Cerebellar nuclear complex (tissue), 1 donor: ENCODE measurements at places on chromosomes 1 and 21.

GRCh38 chr1:185448591-185449186, 131.6 kb upstream of the IVNS1ABP start:
- no peak for DNase-seq

DNA sequence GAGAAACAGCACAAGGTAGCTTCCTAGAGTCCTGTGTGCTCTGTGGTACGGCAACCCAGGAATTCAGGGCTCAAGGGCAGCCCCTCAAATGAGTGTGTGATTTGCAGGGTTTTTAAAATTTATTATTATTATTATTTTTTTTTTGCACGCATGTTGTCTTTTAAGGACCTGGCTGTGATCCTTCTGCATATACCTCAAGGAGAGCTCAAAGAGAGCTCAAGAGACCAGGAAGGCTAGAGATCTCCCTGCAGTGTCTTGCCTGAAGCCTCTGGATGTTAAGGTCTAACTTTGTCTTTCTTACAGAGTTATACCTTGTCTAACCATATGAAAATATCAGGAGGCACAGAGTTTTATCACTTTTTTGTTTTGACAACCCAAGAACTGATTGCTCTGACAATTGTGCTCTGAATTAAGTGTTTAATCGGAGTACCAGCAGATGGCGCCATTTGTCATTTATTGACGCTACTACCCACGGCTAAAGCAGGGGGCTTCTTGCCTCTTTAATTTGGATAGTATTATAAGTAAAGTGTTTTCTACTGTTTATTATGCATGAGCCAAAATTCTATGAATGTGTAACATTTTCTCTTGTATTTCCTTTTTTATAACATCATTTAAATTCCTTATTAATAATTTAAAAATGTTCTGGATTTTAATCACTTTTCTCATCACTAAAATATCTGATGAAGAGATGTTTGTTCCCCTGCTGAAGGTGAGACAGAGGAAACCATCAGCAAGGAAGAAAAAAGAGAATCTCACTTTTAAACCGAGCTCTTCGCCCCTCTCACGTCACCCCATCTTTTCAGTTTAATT, 35.8 kb upstream of the LMO4 start:
- DNase-seq: no peak

DNA sequence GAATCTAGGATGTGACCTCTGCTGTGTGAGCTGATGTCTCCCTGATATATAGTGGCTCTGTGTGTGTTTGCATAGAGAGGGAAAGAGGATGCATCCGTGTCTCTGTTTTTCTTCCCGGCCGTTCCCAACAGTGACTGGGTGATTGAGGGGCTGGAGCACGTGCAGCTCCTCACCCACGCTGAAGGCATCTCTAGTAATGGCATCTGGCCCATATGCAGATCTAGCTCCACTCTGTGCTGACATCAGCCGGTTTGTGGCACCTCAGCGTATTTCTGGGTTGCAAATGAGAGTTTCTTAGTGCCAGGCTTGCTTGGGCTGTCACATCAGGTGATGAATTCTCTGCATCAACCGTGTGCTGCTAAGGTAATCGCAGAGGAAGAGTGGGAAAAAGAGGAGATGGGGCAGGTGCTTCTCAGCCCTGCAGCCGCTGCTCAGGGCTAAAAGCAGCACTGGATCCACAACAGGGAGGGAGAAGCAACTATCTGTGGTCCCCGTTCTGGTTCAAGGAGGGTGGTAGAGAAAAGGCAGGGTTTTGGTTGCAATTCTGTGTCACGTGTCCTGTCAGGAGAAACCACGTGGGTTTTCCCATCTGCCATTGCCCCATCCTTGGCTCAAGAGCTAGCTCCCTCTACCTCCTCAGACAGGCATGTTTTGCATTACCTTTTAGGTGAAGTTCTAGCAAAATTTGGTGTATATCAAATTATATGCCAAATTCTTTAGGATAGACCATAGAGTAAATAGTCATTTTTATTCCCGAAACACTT, 282.9 kb downstream of the PBX1 start:
- no peak for DNase-seq

DNA sequence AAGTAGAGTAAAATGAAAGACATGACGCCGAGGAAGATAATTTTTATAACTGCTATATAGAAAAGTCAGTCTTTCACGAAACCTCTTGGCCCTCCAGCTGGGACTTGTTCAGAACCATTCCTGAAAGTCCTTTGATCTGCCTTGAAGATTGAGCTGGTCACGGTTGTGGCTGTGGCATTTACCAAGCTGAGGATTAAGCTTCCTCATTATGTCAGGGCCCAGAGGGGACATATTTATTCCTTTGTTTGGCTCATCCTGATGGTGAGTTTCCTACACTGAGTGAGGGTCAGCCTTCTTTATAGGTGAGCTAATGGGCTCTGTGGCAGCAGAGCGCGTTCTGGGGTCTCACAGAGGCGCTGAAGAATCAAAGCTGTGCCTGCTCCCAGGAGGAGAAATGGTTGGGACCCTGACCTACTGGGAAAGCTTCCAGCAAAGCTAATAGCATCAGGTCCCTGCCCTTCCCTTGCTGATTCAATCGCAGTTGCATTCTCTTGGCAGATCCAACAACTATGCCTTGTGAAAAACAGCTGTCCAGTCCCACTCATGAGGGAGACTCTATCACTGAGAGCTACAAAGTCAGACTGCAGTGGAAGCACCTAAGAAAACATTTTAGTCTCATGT, 43.2 kb upstream of the PBX1 start:
- DNase-seq: no peak
